ENCODE measurements at places on chromosomes 2 and 18. TPM values are rescaled to one million over a fixed set of nuclear protein-coding genes. Genes with fewer than 3 reads are reported as not detected.

LYPD6 gene
- not detected for total RNA-seq

ITSN2 gene
- total RNA-seq = 96.0 TPM

PXDN gene
- not detected for total RNA-seq

GLB1L gene
- 4.3 TPM for total RNA-seq

ZNF892 gene
- total RNA-seq = 3.5 TPM

ADAM23 gene
- not detected for total RNA-seq

ABCG5 gene
- not detected for total RNA-seq

MAP2 gene
- 0.97 TPM for total RNA-seq

SANBR gene
- total RNA-seq = 13.3 TPM

SERPINB11 gene
- total RNA-seq = not detected

KCNIP3 gene
- not detected for total RNA-seq

GAREM2 gene
- not detected for total RNA-seq

RGPD4 gene
- not detected for total RNA-seq

COL4A4 gene
- 0.41 TPM for total RNA-seq

SERPINE2 gene
- total RNA-seq = 14.5 TPM

HOXD12 gene
- 1.0 TPM for total RNA-seq

PREB gene
- total RNA-seq = 65.7 TPM

ST8SIA3 gene
- total RNA-seq = not detected

TUBA3E gene
- not detected for total RNA-seq

WNT10A gene
- 2.9 TPM for total RNA-seq

Data from Karpas-422 (cell line).